ENCODE measurements at places on chromosomes 16 and 17.

DNA sequence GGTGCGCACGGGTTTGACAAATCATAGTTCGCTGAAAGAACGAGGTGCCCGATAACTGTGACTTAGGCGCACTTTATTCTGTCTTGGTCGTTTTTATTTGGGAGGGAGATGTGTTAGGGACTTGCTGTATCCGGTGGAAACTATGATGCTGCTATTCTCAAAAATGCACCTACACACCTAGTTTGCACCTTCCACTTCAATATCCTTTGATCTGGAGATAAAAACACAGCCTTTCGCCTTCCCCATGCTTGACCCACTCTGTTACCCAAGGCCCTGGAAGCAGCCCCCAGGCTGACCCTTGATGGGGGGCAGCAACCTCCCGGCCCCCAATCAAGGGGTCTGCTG, 15.0 kb upstream of the FOXF1 start:
- no peak for DNase-seq

- no peak for DNase-seq
These were observed 71.7 kb upstream of the MTMR4 start for GRCh38 chr17:58586009-58586644.

DNA sequence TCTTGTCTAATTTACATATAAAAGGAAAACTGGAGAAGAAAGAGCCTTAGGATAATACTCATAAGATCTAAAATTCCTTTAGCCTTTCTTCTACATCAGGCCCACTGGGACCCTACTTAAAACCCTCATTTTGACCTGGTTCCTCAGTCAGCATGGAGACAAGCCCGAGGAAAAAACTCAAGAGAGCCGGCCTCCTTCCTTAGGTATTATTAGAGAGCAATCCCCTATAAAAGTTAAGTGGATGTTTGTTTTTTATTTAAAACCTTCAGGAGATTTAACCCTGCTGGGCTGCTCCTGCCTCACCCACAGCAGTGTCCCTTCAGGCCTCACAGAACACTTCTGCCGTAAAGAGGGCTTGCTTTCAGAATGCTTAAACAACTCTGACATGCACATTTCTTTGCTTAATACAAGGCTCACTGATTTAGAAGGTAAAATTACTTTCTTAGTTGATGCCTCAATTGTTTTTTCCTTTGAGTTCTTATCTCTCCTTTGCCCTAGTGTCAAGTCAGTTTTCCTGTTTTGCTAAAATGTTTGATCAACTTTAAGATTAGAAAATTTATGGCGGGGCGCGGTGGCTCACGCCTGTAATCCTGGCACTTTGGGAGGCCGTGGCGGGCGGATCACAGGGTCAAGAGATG, 145.6 kb upstream of the TBX2 start:
- DNase-seq: no peak

GRCh38 chr17:77872199-77872598, 86.3 kb upstream of the TNRC6C start:
- no peak for DNase-seq

GRCh38 chr17:50953518-50953830, 87.3 kb upstream of the TOB1 start:
- no peak for DNase-seq

Measured in stimulated activated CD8-positive, alpha-beta memory T cell treated with anti-CD3 and anti-CD28 coated beads, Interleukin-7, amount 100 ng/mL, for 48 hours (primary cell).